ENCODE measurements at places on chromosomes 1 and 21.

DNA sequence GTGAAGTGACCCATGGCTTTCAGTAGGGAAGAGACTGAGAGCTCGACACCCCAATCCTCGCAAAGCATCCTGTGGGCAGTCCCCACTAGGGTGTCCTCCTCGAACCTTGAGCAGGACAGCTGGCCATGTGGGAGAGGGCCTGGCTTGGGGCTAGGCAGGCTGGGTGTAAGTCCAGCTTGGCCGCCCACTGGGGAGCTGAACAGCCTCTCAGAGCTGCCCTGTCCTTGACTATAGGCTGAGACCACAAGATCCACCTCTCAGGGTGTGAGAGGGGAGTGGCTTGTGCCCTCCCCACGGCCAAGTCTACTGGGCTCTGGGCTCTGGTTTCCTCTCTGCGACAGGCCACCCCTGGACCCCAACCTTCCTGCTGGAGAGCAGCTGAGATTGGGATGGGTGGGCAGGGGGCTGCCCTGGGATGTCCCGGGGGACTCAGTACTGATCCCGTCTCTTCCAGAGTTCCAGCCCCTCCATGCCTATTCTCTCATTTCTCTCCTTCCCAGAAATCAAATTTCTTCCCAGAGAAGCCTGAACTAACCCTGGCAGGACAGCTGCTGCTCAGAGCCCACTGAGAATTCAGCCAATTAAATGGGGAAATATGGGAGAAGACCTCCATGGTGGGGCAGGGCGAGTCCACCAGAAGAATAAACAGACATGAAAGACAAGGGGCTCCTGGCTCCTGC lies 282.9 kb downstream of the PTPRU start:
- no peak for DNase-seq

GRCh38 chr1:79667848-79668696 lies 661.5 kb upstream of the ADGRL4 start:
- DNase-seq: no peak

DNA sequence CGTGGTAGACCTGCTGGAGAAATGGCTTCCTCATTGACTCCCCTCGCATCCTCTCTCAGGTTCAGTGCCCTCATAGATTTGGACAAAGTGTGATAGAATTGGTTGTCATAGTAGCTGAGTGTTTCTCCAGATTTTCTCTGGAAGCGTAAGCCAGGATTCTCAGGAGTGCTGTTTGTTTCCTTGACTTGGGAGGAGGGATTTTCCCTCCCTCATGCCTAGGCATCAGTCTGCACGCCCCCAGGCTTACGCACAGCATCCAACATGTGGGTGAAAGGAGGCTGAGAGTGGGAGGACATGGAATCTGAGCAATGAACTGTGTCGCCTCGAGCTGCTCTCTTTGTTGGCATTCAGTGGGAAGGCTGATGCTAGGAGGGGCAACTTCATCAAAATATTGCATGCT lies 503.5 kb downstream of the LTN1 start:
- no peak for DNase-seq

DNA sequence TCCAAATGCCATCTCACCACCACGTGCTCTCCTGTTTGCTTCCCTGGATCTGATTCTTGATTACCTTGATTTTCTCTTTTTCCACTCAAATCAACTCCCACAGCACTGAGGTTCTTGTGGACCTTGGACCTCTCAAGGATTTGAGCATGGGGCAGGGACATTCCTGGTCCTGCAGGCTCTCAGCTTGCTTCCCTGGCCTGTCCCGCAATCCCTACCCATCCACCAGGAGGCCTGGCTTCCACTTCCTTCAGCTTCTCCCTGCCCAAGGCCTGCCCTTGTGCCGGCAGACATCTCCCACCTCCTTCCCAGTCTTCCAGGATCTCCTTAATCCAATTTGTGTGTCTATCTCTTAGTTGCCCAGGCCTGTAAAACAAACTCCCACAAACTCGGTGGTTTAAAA lies 21.6 kb downstream of the PLA2G2A start:
- no peak for DNase-seq

GRCh38 chr1:184806296-184806721 lies 51.7 kb upstream of the EDEM3 start:
- DNase-seq: no peak

DNA sequence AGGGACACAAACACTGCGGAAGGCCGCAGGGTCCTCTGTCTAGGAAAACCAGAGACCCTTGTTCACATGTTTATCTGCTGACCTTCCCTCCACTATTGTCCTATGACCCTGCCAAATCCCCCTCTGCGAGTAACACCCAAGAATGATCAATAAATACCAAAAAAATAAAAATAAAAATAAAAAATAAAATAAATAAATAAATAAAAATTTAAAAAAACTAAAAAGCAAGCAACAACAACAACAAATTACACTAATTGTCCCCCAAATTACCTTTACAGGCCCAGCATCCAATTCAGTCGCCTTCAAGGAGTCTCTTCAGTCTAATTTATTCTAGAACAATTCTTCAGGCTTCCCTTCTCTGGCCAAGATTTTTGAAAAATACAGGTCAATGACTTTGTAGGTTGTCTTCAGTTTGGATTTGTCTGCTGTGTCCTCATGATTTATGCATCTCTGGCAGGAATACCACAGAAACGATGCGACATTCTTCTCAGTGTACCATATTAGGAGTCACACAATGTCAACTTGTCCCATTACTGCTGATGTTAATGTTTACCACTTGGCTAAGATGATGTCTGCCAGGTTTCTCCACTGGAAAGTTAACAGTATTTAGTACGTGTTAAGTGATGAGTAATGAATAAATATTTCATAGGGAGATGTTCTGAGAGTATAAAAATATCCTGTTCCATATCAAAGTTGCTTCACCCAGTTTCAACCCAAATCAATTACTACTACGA lies 20.3 kb upstream of the BMP8B start:
- no peak for DNase-seq

GRCh38 chr1:208273386-208274017 lies 29.3 kb upstream of the PLXNA2 start:
- no peak for DNase-seq

GRCh38 chr1:28986306-28986910 lies 72.0 kb downstream of the EPB41 start:
- DNase-seq: no peak

GRCh38 chr1:184986250-184986649 lies 11.9 kb upstream of the NIBAN1 start:
- DNase-seq: no peak

- no peak for DNase-seq
Measured at GRCh38 chr1:7540816-7541215, 230.3 kb upstream of the VAMP3 start.

GRCh38 chr1:60596791-60597750 lies 485.3 kb upstream of the NFIA start:
- DNase-seq: no peak

DNA sequence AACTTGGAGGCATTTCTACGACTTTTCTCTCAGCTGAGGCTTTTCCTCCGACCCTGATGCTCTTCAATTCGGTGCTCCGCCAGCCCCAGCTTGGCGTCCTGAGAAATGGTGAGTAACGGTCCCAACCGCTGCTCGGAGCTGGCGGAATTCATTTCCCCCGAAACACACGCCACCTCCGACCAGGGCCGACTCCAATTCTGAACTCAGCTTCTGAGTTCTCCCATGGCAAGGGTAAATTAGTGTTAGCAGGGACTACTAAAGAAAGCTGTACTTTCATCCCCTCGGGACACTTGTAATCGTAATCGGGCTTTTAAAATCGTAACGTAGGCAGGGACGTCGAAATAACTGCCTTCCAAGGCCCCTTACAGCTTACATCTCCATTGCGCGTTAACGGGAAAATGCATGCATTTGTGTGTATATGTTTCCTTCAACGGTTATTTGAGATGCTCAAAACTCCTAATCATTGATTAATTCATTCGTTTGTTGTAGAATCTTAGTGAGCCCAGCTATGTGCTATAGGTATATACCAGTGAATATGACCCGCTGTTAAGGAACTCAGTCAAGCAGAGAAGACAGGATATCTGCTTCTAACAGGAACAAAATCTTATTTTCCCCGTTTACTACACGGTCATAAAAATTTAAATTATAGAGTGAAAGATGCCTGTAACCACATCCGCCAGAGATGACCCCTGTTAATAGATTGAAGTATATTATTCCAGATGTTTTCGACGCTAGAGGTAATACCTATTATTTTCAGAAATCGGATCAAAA lies 472 bp downstream of the DTL start:
- no peak for DNase-seq

GRCh38 chr1:119595168-119595567 lies 52.9 kb downstream of the ZNF697 start:
- DNase-seq: no peak

- DNase-seq: no peak
Measured at GRCh38 chr1:21059021-21059420, 117.7 kb downstream of the EIF4G3 start.

GRCh38 chr21:46005481-46005881 lies 23.9 kb downstream of the COL6A1 start:
- no peak for DNase-seq

DNA sequence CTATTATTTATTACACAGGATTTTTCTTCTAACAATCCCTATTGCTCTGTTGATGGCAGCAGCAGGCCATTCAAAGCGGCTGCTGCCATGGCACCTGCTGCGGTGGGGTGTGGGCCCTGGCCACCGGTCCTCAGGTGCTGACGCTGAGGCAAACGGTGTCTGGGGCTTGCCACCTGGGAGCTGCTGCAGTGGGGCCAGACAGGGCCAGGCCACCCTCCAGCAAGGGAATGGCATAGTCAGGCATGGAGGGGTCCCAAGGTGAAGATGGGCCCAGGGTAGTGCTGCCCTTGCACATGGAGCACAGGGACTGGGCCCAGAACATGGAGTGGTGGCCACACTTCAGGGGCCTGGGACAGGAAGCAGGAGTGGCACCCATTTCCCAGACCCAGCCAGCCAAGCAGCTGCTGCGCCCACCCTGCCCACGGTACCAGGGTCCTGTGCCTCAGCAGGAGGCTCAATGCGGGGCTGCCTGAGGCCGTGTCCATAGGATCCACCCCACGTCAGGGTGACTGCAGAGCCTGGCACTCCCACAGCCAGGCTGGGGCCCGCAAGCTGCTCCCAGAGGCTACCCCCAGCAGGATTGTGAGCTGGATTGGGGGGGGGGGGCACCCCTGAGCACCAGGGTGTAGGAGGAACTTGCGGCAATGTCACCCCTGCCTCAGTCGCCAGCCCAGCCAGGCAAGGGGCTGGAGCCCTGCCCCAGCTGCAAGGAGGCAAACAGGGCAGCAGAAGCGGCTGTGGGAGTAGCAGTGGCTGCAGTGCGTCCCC lies 53.9 kb upstream of the KRTAP11-1 start:
- DNase-seq: no peak

DNA sequence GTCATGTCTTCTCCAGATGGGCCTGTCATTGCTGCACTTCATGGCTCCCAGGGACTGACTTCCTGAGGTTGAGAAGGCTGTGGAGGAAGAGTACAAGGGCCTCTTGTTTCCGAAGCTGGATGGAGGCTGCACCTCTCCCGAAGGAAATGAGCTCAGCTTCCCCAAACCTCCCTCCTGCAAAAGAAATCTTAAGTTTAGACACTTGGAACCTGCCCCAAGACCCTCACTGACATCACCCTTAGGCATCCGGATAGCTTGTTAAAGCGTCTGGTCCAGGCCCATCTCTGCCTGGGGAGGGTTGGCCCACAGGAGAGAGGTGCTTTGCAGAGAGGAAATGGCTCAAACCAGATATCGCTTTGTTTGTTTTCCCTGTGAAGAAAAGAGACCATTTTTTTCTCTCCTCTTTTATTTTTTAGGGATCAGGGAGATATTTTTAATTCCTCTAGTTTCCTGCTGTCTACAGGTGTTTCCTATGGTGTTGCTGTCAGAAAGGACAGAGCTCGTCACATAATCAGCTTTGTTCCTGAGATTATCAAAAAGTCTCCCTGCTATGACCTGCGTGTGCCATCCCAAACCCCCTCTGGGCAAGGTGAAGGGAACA lies 25.0 kb downstream of the RCSD1 start:
- DNase-seq: no peak

- DNase-seq: no peak
Measured at GRCh38 chr1:46021046-46021996, 111.1 kb downstream of the PIK3R3 start.

DNA sequence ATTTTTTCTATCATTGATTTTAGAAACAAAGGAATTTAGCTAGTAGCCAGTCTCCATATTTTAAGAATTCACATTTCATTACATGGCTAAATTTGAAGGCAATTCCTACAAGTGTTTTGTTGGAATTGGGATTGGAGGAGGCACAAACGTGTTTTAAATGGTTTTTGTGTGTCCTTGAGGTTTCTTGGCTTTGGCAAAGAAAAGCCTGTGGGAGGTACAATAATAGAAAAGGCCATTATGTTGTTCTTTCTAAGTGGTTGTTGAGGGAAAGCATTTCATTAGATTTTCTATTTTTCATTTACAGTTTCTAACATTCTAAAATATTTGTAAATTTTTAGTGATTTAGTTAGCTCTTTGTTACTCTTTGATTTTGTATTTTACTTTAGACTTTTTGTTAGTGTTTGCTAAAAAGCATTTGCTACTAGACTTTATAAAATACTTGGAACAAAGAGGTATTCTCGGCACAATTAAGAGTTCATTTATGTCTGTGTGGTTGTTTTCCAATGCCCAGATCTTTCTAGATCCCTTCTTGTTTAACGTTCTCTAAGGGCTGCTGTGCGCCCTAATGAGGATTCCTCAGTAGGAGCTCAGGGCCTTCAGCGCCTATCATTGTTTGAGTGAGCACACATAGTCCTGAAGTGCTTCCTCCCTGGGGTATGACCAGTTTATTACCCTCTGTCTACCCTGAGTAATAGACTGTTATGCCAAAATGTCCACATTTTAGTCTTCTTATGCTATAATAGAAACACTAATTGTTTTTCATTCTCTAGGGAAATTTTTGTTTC lies 70.0 kb upstream of the KIAA1614 start:
- DNase-seq: no peak

DNA sequence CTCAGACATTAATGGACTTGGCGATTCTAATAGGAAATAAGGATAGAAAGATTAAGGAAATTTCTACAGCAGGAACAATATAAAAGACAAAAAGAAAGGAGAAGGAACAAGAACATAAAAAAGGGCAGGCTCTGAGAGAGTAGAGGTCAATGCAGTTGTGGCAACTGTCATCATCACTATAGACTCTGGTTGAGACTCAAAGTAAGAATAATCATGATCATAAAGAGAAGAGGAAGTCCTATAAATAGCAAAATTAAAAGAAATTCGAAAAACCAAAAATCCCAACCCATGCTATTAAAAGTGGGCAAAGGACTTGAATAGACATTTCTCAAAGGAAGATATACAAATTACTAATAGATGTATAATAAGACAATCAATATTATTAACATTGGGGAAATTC lies 14.4 kb upstream of the XCL1 start:
- DNase-seq: no peak

Data from anterior cingulate cortex (tissue), 58 donors.